Activated naive CD8-positive, alpha-beta T cell treated with anti-CD3 and anti-CD28 coated beads, Interleukin-2, amount 10 ng/mL, durations not matched to agents 7 days and 5 days (primary cell): ENCODE measurements at places on chromosomes 1 and 21. TPM values are rescaled to one million over a fixed set of nuclear protein-coding genes. Genes with fewer than 3 reads are reported as not detected.

DNA sequence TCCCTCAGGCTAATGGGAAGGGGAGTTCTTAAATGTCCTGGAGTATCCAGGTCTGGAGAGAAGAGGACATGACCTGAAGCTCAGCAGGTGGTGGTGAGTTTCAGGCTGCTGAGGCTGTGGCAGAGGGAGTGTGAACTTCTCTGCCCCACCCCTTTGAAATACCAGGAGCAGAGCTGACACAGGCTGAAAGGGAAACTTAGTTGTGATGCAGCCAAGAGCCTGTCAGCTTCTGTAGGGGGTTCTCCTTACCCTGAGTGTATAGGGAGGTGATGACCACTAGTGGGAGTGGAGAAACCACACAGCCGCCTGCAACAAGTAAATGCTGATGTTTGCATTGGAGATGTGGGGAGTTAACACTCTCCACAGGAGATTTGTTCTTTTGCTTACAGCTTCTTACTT is 152.3 kb downstream of the FCRL5 start:
- no peak for DNase-seq

- DNase-seq = no peak
Observed at GRCh38 chr1:230878591-230878990, 10.3 kb upstream of the C1orf198 start.

DNA sequence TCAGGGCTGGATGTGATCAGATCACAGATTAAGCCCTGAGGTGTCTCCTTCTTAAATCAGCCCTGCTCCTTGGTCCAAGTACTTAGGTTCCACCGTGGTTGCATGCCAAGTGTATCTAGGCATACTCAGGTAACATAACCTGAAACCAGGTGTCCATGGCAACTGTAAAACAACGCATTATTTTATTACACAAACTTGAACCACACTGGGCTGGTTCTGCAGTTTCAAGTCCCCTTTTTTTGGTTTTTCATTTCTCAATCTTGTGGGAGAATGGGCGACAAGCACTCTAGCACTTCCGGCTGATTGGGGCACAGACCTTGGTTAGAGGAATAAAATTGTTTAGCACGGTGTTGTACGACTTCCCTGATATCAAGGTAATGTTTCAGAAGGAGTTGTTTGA is 65.2 kb downstream of the GBP6 start:
- DNase-seq = no peak

DNA sequence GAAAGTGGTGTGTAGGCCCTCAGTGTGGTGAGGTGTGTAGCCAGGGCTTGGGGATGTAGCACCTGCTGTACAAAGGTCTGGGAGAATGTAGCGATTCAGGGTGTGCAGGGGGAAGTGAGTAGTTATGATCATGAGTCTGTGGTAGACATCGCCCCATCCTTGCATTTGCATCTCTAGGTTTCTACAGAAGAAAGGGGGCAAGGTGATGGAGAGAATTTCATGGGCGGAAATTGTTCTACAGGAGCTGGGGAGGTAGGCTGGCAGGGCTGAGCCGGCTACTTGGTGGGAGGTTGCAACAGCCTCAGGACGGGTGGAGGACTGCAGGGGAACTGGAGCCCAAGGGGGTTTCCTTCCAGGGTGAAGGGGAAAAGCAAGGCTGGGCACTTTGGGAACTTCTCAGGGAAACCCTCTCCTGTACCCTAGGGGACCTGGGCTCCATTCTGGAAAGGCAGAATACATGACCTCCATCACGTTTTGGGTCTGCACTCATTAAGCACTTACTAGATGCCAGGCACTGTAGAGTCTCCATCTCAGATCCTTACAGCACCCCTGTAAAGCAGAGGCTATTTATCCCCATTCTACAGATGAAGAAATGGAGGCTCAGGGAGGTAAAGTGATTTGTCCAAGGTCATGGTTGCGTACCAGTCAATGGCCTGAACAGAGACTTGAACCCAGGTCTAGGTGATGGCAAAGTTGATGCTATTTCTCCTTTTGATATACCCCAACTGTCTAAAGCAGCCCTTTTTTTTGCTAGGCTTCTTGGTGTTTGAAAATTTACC is 14.5 kb upstream of the TNFRSF1B start:
- DNase-seq = no peak

- DNase-seq = no peak
Observed at GRCh38 chr21:16250273-16250672, 520.5 kb downstream of the USP25 start.

DNA sequence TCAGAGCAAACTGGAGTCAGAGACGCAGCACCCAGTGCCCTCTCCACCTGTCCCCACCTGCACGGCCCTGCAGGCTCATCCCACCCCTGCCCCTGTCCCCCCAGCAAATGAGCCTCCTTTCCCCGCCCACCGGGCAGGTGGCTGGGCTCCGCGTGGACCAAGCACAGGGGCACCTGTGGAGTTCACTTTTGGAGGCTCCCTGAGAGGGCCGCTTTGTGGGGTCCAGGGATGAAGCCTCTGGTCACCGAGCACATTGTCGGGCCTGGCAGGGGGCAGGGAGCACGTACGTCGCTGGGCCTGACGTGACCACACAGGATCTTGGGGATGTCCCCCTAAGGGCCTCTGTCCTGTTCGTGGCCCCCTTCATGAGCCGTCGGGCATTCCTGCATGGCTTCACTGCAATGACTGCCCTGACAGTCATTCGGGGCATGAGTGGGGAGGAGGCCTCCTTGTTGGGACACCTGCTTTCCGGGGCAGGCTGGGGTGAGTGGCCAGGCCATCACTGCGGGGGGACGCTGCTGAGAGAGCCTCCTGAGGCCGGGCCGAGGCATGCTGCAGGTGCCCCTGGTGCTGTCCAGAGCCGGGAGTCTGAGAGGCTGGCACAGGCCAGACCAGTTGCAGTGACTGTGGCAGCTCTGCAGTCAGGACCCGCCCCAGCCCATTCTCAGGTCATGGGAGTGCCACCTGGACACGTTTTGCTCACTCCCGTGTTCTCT is 19.7 kb downstream of the SLX9 start:
- DNase-seq = no peak

DNA sequence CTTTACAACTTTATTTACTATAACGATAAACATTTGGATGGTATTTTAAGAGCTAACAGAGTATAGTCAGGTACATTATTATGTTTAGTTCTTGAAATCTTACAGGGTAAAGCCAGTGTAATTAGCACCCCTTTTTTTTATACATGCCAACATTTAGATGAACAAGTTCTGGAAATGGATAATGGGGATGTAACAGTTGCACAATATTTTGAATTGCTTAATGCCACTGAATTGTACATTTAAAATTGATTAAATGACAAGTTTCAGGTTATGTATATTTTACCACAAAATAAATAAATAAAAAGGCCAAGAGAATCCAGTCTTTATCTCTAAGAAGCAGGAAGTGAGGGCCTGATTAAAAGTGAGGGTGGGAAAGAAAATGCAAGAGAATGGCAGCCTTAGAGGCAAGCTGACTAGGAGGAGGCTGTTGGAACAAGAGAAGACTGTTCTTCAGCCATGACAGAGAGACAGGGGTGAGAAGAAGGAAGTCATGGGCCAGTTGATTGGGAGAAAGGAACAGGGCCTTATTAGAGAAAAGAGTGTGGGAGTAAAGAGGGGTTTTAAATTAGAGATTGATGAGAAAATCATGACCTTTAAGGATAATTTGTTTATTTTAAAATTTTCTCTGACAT is 49.9 kb upstream of the TNFSF18 start:
- no peak for DNase-seq

DNA sequence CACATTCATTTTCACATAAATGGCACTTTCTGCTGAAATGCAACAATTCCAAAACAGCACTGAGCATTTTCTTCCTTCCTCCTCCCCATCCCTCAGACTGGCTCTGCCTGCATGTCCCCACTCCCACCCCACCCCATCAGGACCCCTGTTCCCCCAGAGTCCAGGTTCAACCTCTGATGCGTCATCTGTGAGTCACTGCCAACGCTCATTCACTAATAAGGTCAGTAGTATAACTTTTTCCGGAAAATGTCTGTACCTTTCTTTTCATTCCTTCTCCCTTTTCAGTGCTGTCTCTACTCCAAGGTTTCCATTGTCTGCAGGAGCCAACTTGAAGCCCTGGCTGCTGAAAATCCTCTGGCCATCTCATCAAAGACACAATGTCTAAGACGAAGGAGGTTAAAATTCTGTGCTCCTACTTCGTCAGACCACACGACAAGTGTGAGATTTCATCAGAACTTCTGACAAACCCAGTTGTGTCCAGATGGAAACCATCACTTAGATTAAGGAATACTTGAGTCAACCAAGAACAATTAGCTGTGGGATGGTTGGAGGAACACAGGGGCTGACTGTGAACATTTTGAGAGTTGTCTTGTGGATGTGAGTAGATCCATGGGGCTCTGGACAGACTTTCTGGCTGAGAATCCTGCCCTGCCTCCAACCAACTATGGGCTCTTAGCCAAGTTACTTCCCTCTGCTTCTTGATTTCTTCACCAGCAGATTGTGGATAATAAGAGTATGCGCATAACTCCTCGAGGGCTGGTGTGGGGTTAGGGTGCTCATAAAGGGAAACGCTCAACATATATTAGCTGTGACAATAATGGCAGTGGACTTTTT is 35.6 kb upstream of the UTS2 start:
- DNase-seq = no peak

DNA sequence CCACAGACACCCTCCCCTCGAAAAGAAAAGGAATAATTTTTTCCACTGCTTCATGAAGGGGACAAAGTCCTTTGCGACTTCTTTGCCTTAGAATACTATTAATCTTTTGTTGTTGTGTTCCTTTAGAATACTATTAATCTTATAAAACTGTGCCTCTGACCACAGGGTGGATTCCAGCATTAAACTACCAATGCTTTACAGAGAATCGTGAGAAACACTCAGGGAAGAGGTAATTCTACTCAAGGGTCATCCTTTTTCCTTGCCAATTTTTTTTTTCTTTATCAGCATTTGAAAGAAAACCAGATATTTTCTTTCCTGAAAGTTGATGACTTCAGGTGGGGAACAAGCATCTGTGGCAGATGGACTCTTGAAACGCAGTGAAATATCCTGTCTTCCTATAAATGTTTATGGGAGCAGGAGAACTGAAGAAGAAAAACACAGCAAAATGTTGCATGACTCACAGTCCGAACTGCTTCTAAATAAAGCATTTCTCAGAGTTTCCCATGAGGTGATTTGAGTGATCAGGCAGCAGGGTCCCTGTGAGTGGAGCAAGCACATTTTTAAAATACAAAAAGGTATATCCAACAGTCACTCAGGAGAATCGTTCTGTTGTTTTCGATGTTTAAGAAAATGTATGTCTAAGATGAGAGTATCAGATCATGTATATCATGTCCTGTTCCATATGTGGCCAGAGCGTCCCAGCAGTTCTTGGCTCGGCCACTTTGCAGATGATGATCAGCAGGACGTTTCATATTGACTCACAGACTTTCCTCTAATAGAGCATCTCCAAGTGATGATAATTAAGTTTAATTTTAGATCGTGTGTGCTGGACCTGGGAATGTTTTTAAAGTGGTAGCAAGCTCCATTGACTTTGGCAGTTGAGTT is 154.2 kb upstream of the RUNX1 start:
- no peak for DNase-seq

GRCh38 chr1:2969845-2970291 is 51.4 kb upstream of the ACTRT2 start:
- no peak for DNase-seq

- no peak for DNase-seq
Observed at GRCh38 chr1:199657449-199657848, 370.1 kb upstream of the NR5A2 start.

DNA sequence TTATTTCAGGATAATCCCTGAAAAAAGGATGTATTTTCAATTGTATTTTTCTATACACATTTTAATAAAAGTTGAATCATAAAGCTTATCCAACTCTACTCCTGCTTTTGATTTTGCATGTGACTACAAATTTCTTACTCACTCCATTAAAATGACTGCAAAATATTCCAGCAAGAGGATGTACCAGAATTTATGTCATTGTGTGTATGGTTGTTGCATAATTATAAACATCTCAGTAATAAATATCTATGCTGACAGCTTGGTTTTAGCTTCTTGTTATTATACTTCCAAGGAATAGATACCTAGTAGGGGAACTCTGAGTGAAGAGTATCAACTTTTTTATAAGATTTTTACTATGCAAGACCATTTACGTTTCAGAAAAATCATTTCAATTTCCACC is 463.2 kb upstream of the RUNX1 start:
- DNase-seq = no peak

DNA sequence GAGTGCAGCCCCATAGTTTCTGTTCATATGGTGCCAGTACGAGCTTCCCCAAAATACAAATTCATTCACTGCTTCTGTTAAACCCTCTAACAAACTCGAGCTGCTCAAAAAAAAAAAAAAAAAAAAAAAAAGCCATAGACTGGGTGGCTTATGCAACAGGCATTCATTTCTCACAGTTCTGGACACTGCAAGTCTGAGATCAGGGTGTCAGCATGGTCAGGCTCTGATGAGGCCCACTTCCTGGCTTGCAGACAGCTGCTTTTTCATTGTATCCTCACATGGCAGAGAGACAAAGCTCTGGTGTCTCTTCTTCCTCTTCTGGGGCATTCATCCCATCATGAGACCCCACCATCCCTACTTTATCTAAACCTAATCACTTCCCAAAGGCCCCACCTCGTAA is 121.6 kb downstream of the PTBP2 start:
- DNase-seq = no peak

GRCh38 chr1:42279055-42279454 is 56.0 kb downstream of the FOXJ3 start:
- no peak for DNase-seq

- no peak for DNase-seq
Observed at GRCh38 chr1:8351693-8352470, 34.0 kb downstream of the SLC45A1 start.

GRCh38 chr1:163170331-163170730 is 32.4 kb downstream of the RGS5 start:
- no peak for DNase-seq

GRCh38 chr1:113007706-113008364 is 51.8 kb upstream of the SLC16A1 start:
- DNase-seq = no peak

DNA sequence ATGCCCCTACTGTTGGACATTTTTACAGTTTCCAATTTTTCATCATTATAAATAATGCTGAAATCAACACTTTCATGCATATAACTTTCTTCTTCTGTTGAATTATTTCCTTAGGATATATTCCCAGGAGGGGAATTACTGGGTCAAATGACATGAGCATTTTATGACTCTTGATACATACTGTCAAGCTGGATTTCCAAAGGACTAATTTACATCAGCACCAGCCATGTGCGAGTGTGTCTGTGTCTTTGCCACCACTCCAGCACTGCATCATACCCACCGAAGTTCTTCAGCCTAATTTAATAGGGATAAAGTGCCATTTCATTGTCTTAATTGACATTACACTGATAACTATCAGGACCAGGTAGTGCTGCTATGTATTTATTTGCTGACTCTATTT is 146.7 kb downstream of the CSMD2 start:
- no peak for DNase-seq

- DNase-seq = no peak
Observed at GRCh38 chr1:233960386-233960785, 55.9 kb downstream of the SLC35F3 start.

GRCh38 chr1:4975856-4976255 is 321.4 kb downstream of the AJAP1 start:
- no peak for DNase-seq

- no peak for DNase-seq
Observed at GRCh38 chr1:79232818-79233217, 226.3 kb upstream of the ADGRL4 start.

CD1E gene
- total RNA-seq = not detected

SLC45A3 gene
- 0.17 TPM for total RNA-seq

TMEM240 gene
- 1.9 TPM for total RNA-seq

ATP1A1 gene
- 193 TPM for total RNA-seq

CRP gene
- total RNA-seq = not detected

PADI6 gene
- not detected for total RNA-seq

IL24 gene
- not detected for total RNA-seq

SERPINC1 gene
- not detected for total RNA-seq

ORC1 gene
- 25.7 TPM for total RNA-seq

DPT gene
- not detected for total RNA-seq

GPR37L1 gene
- not detected for total RNA-seq

SPATA46 gene
- total RNA-seq = not detected

CHIT1 gene
- total RNA-seq = 0.67 TPM
